ENCODE measurements at places on chromosomes 7 and 10.

DNA sequence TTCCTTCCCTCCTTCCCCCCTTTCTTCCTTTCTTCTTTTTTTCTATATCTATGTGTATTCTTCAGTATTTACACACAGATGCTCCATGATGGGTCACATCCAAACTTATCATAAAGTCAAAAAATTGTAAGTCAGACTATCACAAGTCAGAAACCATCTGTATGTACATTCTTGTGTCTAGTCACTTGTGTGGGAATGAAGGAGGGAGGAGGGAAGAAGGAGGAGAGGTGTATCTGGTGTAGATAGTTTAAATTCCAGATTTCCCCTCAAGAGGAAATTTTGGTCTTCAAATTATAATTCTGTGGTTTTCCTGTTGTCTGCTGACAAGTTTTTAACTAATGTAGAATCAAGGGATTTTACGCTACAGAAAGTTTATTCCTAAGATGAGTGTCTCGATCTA, 287.2 kb downstream of the ETV1 start:
- no peak for DNase-seq

DNA sequence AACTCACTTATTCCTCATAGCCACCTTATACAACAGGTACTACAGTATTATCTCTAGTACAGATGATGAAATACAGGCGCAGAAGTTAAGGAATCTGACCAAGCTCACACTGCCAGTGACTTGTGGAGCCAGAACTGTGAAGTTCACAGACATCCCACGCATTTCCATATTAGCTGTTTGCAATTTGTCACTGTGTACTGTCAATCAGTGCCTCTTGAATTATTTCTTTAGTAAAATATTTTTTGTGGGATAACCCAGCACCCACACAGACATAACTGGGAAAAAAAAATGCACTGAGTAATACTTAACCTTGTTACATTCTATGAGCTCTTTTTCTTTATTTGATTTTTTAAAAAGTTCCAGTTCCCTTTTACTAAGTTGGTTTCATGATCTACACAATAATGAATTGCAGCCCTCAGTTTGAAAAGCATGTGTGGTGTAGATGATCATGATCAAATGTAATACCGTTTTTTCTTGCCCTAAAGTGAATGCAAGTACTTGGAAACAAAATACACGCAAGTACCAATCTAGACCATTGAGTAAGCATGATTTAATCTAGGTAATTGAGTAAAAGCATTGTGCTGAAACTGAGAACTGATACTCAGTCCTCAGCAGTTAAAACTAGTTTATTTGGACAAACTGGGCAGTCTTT, 14.1 kb downstream of the CUL1 start:
- no peak for DNase-seq

GRCh38 chr10:100998183-100998990, 1.2 kb upstream of the LZTS2 start:
- peak; percentile 95 for DNase-seq

GRCh38 chr7:38751416-38751815, 120.2 kb upstream of the AMPH start:
- DNase-seq = no peak

- DNase-seq = no peak
These were observed 219.9 kb downstream of the DKK1 start for GRCh38 chr10:52533986-52534385.
